ENCODE measurements at places on chromosomes 13 and 19.

DNA sequence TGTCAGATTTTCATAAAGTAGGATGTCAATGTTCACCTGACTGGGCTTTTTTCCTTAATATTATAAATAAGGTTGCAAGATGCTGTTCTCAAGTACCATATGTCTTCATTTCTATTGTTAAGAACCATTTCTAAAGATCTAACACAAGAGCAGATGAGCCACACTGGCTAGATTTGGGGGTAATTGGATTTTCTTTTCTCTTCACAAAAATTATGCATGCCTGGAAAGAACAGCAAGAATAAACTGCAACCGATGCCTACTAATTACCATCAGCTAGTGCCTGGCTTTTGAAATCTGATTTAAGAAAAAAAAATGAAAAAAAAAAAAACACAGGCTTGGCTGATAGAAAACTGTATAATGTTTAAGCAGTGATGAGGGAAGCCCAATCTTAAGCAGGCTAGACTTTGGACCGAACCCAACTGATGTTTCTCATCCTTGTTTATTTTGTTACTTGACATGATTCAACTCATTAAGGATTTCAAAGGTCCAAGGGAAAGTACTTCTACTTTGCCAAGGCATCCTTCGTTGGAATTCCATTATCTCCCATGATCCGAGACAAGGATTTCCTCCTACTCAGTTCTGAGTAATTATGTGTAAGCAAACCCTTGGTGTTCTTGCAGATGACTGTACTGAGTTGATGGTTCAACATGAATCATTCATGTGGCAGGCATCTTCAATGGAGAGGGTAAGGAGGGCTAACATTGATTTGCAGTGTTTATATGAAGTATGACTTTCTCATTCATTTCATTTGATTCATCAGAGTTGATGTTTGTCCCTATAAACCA is 300.5 kb downstream of the SPRY2 start:
- no peak for DNase-seq

DNA sequence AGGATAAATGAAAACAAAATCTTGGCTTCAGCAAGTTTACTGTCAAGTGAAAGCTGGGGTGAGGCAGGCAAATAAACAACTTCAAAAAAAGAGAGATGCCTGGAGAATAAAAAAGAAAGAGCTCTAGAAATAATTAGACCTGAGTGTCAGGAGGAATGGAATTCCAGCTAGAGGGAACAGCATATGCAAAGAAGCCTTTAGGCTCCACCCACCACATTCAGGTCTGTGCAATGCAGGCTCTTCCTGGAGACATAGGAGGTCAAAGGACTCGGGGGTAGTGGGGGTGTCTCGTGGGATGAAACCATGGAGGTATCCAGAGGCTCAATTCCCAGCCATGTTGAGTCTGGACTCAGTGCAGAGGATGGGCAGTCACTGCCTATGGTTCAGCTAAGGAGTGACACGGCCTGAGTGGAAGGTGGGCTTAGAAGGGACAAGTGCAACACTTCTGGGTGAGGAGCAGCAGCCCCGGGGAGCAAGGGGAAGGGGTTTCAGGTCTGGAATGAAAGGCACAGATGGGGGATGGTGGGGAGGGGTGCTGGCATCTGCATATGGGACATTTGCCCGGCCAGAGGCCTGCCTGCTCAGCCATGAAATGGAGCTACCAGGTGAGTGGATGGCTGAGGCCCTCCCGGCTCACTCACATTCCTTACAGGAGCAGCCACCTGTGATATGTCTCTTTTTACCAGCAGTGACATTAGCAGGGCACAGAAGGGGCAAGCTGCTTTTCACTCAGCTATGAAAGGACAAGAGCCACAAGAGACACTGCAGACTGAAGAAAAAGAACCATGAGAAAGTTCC is 12.3 kb downstream of the LATS2 start:
- DNase-seq, result no peak

GRCh38 chr13:98328511-98328910 is 151.4 kb upstream of the RNF113B start:
- DNase-seq, result no peak

GRCh38 chr19:41889896-41890295 is 6.9 kb downstream of the ARHGEF1 start:
- DNase-seq, result no peak

- DNase-seq, result no peak
Measured at GRCh38 chr19:46841458-46842083, 9.1 kb downstream of the AP2S1 start.

- DNase-seq, result no peak
Measured at GRCh38 chr13:97214921-97215320, 7.2 kb upstream of the MBNL2 start.

GRCh38 chr19:48244281-48244680 is 11.4 kb downstream of the CARD8 start:
- DNase-seq, result peak; percentile 20

DNA sequence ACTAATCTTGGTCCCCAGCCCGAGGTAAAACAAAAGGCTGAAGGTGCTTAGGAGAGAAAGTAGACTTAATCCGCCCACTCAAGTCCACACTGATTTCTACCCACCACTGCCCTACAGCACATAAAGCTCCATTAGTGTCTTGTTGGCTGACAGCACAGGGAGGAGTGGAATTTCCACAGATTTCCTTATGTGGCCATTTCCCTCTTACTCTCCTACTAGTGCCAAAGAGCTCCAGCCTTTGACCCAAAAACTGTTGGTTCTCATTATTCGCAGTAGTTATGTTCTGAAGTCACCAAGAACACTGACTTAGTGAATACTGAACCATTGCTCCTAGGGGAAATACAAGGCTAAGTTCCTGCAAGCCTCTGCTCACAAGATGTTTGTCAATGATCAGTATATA is 61.2 kb downstream of the RAB20 start:
- DNase-seq, result no peak

DNA sequence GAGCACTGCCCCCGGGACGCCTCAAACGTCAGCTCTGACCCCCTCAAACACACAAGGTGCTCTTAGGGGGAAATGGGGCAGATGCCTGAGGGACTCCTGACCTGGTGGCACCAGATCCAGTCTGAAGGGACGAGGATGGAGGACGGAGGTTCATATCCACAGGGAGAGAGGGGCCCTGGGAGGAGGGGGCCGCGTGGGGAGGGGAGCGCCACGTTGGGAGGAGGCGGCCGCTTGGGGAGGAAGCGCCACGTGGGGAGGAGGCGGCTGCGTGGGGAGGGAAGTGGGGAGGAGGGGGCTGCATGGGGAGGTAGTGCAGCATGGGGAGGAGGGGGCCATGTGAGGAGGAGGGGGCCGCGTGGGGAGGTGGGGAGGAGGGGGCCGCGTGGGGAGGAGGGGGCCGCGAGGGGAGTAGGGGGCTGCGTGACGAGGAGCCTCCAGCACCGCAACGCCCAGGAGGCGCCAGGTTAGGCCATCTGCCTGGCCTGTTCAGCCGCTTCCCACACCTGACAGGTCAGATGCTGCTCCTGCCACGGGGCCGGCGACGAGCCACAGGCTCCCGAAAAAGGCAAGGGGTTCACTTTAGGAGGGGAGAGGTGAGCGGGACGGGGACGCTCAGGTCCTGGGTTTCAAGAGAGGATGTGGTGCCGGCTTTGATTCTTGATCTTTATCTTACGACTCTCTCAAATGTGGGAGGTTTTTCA is 36.7 kb upstream of the C13orf46 start:
- no peak for DNase-seq

GRCh38 chr19:28482221-28482620 is 730.7 kb downstream of the UQCRFS1 start:
- DNase-seq, result no peak

GRCh38 chr13:67736646-67737420 is 506.7 kb upstream of the PCDH9 start:
- no peak for DNase-seq

DNA sequence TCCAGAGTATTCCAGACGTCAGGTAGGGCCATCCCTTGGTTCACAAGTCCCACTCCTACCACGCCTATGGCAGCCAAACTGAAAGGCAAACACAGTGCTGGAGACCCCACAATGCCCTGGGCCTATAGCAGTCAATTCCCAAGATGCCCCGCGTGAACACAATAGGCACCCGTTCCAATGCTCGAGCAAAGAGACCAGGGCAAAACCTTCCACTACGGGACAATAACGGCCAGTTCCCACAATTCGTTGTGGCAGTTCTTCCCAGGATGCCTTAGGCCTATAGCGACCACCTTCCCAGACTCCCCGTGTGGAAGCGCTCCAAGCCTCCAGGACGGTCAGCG is 538 bp downstream of the ZNF428 start:
- no peak for DNase-seq

- no peak for DNase-seq
Measured at GRCh38 chr19:6576869-6577475, 14.0 kb downstream of the CD70 start.

DNA sequence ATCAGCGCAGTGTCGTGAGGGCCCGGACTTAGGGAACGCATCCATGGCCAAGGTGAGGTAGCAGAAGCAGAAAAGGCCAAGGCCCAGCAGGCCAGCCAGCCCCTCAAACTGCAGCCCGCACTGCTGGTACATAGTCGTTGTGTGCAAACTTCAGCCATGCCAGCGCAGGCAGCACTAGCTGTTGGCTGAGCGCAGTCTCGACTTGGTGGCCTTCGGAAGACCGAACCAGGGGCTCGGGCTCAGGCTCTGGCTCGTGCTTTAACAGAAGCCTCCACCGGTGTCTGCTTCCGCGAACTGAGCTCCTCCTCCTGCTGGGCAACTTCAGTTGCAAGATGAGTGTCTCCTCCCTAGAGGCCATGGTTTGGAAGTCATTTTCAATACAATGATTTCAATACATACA is 157.5 kb downstream of the DNAJC15 start:
- DNase-seq, result no peak

DNA sequence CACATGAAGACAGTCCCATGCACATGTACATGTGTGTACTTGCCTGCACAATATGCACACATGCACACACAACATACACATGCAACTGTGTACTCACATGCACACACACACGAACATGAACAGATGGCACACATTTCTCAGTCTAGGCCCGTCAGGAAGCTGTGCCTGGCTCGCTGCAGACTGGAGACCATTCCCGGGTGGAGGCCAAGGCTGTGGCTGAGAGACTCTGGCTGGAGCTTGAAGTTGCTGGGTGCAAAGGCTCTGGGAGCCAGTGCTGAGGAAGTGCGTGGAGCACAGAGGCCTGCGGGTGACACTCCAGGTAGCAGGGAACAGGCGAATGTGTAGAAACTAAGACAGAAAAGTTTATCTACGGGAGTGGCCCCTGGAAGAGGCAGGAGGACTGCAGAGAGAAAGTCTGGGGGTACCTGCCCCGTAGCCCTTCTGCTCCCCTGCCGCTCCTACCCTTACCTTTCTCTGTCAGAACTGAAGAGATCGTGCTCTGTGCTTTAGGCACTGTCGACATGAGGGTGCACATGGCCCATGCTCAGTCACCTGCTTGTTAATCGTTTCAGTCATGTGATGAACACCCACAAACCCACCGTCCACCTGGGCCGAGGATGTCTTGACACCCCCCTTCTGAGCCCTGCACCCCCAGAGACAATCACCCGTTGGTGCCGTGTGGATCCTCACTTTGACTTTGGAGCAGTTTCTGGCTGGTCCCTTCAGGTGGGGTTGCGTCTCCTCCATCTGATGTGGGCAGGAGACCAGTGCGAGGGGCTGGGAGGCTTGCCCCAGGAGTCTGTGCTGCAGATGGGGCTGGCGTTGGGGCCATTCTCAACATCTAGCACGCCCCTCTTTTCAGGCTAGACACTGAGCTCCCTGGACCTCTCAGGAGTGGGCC is 69.4 kb downstream of the TEX29 start:
- no peak for DNase-seq

GRCh38 chr13:27338816-27339215 is 68.2 kb downstream of the RASL11A start:
- DNase-seq, result no peak

DNA sequence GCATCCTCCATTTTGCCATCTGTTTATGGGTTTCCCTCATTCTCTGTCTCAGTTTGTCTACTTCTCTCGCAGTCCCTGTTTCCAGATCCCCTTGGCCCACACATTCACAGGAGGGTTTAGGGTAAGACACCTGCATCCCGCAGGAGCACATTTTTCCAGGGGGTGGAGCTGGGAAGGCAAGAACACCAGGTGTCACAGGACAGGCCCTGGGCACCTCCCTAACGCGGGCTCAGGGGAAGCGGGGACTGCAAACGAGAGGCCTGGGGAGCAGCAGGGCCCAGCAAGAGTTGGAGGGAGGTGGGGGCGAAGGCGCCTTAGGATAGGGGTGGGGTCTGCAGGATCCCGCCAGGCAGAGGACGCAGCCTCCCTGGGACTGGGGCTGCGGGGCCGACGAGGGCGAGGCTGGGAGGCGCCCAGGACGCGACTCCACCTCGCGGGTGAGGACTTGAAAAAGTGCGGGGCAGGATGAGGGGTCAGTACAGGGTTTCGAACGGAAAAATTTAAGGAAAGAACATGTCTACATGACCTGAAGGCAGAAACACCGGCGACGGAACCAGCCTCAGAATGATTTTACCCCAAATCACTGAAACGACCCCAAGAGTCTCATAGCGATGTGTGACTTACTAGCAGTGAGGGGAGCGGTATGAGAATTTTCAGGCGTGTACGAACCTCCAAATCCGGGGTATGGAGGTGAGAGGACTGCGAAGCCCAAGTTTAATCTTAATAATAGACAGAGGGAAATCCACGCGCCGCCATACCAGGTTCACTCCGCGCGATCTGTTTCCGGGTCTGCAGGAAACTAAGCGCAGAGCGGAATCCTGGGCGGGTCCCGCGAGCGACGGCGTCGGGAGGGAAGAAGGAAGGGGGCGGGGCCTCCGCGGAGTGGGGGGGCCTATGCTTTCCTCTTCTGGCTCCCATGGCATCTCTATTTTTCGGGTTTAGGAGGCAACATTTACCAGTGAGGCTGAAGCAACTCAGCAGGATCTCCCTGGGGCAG is 7.1 kb upstream of the ERVV-2 start:
- DNase-seq, result no peak

GRCh38 chr13:25422153-25422552 is 50.4 kb downstream of the ATP8A2 start:
- no peak for DNase-seq

GRCh38 chr19:13172346-13173138 is 22.3 kb downstream of the IER2 start:
- peak; percentile 69 for DNase-seq
